ENCODE measurements at places on chromosomes 3 and 15.
A peak's percentile ranks its signal among the peaks of the same experiment; 100 is the strongest.

DNA sequence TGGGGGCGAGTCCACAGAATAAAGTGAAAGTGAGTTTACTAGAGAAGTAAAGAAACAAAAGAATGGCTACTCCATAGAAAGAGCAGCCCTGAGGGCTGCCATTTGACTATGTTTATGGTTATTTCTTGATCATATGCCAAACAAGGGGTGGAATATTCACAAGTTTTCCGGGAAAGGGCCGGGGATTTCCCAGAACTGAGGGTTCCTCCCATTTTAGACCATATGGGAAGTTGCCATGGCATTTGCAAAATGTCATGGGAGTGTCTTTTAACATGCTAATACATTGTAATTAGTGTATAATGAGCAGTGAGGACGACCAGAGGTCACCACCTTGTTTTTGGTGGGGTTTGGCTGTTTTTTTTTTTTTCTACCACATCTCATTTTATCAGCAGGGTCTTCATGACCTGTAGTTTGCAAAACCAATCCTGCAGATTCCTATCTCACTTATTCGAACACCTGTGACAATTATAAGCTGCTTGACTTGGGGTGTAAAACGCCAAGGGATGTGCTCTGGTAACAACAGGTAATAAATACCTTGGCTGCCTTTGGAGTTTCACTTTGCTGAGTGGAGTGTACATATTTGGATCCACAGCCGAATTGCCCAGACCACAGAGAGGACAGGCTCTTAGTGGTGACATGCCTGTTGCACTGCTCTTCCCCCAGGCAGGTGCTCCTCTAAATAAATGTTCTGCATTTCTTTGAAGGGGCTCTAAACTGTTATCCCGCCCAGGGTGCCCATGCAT is 43.6 kb downstream of the C2CD4B start:
- DNase-seq: no peak

DNA sequence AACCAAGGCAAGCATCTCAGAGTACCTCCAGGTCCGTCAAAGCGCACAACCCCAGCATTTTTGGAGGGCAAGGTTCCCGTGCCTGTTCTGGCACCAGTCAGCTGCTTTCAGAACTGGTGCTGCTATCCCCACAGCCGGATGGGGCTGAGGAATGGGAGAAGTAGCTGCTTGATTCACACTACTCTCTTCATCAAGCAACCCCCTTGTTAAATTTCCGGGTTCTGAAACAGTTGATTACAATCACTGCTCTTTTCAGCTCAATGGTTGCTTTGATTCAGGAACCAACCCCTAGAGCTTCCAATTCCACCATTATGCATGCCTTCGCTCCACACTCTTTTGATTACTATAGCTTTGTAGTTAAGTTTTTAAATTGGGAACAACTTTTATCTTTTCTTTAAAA is 12.3 kb upstream of the UBA7 start:
- DNase-seq: no peak

GRCh38 chr3:133208184-133208583 is 170.0 kb downstream of the TMEM108 start:
- no peak for DNase-seq

- DNase-seq: no peak
Observed at GRCh38 chr3:62920466-62920784, 45.2 kb upstream of the CADPS start.

DNA sequence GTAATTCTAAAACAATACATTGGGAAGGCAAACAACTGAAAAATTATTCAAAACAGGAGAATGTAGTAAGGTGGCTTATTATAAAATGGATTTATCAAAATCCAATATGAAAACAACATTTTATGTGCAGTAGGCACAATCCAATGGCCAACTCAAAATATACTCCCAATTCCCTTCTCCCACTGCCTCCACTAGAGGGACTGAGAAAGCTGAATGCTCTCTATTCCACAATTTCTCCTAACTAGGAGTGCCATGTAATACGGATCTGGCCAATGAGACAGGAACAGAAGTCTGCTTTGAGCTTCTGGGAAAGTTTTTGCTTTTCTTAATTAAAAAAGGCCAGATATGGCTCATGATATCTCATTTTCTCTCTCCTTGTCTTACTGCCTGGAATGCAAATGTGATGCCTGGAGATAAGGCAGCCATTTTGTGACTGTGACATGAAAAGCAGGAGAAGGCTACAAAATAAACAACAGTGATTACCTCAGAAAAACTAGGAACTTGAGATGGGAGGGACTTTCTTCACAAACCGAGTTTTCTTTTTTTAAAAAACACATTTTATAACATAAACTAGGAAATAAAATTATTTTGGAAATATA is 18.8 kb upstream of the VGLL4 start:
- DNase-seq: no peak

GRCh38 chr15:61063875-61064320 is 165.2 kb downstream of the RORA start:
- DNase-seq: no peak

DNA sequence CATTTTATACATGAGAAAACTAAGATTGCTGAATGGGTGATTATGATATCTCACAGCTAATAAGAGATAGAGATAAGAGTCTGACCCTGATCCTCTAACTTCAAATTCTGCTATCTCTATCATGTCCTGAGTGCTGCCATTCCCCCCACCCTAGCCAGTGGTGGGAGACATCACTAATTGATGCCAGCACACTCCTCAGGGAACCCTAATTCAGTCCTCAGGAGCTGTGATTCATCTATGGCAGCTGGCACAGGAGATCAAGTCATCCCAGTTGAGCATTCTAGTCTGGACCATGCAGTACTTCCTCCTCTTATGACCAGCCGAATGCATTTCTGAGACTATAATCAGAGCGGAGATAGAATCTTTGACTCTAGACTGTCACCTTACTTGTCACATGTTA is 71.9 kb downstream of the SYNM start:
- no peak for DNase-seq

DNA sequence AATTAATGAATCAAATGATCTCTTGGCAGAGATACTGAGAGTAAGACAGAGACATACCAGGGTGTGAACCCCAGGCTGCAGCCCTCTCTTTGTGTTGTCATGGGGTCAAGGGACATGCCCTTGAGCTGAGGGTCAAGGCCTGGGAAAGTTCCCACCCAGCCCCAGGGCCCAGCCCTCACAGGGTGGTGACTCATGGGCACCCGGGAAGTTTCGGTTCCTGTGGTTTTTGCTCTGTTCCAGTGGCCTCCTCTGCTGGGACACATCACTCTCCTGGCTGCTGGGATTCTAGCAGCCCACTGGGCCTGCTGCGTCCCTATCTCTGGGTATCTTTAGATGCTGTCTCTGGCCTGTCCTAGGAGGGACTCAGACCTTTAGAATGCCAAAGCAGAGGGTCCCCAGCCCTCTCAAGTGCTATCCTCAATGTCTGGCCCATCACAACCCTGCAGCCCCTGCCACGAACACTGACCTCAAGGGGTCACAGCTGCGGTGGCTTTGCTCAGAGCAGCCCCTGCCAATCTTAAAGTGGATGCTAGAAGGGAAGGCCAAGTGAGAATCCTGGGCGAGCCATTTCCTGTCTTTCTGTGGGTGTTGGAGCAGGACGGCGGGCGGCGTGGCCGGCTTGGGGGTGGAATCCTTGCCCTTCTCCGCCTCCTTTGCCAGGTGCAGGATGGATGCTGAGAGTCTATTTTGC is 148.4 kb upstream of the TLE3 start:
- no peak for DNase-seq

DNA sequence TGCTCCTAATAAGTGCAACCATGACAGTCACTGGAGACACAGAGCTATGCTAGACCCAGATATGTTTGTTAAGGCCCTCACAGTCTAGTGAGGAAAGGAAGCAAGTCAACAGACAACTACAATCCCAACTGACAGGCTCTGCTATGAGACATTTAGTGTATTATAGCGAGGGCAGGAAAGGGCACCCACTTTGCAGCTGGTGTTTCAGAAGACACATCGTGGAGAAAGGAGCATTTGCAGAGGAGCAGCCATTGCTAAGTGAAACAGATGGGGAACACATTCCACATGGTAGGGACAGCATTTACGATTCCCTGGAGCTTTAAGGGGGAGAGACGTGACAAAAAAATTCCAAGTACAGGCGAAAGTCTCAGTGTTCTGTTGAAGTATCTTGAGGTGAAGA is 685.6 kb downstream of the AGBL1 start:
- no peak for DNase-seq

- DNase-seq: no peak
Observed at GRCh38 chr15:67777773-67778172, 47.5 kb upstream of the SKOR1 start.

DNA sequence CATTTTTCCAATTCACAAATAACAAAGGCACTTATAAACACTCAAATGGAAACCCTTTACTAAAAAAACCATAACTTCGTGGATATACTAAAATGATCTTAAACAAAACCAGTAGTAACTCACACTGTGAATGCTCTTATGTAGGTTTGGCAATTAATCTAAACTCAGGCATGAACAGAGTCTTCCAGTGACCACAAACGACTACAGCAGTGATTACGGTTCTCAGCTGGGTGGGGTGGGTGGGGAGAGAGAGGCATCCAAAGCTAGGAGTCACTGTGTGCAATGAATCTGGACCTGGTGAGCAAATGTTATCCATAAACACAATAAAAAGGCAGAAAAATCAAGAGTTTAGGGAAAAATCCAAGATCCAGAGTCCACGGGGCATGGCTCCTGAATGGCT is 21.3 kb downstream of the SLC12A8 start:
- DNase-seq: no peak

- DNase-seq: no peak
Observed at GRCh38 chr3:13547591-13548371, 1.1 kb upstream of the FBLN2 start.

DNA sequence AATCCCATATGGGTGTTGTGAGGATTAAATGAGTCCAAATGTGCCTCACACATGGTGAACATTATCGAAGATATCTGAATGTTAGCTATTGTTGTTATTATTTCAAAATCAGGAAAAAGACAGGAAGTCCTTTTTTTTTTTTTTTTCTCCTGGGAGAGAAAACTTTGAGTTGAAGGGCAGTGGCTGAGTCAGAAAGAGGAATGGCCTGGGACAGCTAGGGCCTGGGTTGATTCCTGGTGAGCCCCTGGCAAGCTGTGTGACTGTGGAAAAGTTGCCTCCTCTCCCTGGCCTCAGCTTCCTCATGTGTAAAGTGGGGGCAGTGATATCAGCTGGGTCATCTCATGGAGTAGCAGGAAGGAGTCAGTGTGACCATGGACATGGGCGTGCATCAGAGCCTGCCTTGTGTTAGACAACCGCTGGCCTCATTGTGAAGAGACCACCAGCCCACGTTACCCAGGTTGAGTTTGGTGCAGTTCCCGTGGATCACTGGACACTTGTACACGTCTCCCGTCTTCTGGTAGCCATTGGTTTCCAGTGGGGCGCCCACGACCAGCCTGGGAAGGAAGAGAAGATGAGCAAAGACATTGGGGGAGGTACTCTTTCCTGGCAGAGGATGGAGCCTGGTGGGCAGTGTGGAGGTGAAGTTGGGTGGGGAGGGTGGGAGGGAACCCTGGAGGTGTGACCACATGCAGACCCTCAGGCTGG is 63.1 kb downstream of the ITGA11 start:
- no peak for DNase-seq

DNA sequence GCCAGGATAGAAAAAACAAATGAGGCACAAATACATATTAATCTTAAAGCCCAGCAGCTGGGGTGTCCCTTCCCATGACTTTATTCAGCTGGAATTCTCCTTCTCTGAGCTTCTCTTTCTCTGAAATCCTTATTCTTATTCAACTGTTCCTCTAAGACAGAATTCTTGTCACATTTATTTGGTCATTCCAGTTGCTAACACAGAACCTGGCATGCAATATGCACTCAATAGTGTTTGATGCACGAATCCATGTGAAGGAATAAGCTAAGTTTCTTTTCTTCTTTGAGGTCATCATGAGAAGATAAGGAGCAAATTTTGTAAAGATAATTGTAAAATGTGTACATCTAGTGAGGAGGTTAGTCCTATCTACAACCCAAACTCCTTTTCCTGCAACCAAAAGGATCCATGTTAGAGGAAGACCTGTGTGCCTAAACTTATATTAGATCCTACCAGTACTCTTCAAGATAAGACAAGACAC is 154.2 kb upstream of the KCNMB2 start:
- no peak for DNase-seq

DNA sequence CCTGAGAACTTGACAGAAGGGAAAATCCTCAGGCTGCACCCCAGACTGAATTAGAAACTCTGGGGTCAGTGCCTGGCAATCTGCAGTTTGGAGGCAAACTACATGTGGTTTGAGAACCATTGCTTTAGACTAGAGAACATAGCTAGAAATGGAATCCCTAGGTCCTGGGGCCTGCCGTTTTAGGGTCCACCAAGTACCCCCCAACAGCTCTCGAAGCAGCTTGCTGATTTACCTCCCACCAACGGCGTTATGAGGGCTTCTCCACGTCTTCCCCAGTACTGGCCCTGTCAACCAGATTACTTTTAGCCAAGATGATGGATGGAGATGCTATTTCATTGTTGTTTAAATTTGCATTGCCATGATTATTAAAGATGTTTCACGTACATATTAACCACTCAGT is 272.5 kb downstream of the XXYLT1 start:
- no peak for DNase-seq

- no peak for DNase-seq
Observed at GRCh38 chr15:89654301-89654761, 936 bp downstream of the KIF7 start.

GRCh38 chr3:112115806-112116383 is 17.2 kb downstream of the GCSAM start:
- no peak for DNase-seq

DNA sequence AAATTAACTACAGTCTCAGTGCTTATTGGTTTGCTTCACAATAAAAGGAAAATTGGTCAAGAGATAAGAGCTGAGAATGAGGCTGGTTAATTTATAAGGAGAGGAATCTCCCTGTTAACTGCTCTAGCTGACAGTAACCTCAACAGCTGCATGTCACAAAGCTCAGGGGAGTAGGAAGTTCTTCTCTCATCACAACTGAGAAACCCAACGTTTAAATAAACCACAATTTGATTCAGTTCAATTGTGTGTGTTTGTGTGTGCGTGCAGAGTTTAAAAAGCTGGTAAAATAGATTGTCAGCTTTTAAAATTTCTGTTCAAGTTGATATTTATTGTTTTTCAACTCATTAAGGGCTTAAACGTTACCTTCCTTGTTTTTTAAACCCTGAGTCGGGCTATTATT is 3.5 kb upstream of the TGFBR2 start:
- DNase-seq: no peak

GRCh38 chr3:47432673-47433072 is 43.1 kb downstream of the SCAP start:
- DNase-seq: no peak

- peak; percentile 86 for DNase-seq
Observed at GRCh38 chr3:44104668-44105321, 136.9 kb upstream of the TOPAZ1 start.

DNA sequence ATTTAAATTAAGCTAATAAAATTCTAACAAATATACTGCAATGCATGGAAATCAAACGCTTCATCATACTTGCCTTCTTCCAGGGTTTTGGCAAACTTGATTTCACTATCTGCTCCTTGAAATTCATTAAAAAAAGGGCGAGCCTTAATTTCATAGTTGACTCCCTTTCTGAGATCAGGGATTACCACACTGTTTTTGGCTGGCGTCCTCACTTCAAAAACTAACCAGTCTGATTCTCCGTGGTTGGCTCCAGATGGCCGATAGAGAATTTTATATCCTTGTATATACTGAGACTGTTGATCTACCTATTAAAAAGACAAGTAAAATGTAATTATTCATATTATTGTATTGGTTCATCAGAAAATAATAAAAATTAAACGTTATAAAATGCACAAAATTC is 1106.8 kb downstream of the ROBO1 start:
- no peak for DNase-seq
